Foreskin fibroblast (primary cell): ENCODE measurements at places on chromosomes 7 and 10.

GRCh38 chr10:59177031-59177797, 771 bp downstream of the PHYHIPL start:
- peak; percentile 65 for DNase-seq

- no peak for DNase-seq
Measured at GRCh38 chr7:89054361-89054760, 258.8 kb upstream of the TEX47 start.

DNA sequence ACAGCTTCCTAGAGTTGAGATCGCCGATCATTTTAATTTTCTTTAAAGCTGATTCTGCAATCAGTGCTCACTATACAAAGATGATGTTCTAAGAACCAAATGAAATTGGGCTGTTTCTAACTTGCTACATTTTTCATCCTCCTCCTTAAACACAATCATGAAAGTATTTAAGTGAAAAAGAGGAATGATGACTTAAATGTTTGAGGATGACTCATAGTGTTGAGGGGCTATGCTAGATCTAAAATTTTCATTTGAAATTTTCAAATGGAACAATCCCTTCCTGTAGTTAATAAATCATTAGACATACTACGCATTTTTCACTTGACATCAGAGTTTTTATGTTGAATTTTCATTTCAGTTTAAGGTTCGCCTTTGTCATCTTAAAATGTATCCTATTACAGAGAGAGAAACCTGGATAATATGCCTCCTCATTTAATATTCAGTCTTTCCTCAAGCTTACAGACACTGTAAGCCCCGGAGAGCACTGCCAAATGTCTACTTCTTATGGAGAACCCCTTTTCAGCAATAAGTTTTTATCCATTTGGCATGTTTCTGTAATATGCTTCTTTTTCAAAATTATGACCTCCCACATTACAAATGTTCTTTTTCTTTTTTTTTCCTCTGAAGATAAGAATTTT, 499.6 kb downstream of the MAGI2 start:
- DNase-seq: no peak

DNA sequence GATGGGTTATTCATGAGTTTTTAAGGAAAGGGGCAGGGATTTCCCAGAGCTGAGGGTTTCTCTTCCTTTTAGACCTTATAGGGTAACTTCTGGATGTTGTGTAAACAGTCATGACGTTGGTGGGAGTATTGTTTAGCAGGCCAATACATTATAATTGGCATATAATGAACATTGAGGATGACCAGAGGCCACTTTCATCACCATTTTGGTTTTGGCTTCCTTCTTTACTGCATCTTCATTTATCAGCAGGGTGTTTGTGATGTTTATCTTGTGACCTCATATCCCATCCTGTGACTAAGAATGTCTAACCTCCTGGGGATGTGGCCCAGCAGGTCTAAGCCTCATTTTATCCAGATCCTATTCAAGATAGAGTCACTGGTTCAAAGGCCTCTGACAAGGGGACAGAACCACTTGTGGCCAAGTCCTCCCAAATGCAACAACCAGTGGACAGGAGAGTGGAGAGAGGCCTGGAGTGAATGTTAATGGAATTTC, 77.3 kb upstream of the RPA3 start:
- peak; percentile 85 for DNase-seq

- DNase-seq: no peak
Measured at GRCh38 chr7:128812514-128813168, 17.6 kb upstream of the FLNC start.

- DNase-seq: peak; percentile 45
Measured at GRCh38 chr10:122498521-122498920, 37.2 kb downstream of the HTRA1 start.

GRCh38 chr10:43233601-43234430, 33.0 kb downstream of the RASGEF1A start:
- DNase-seq: no peak

- DNase-seq: no peak
Measured at GRCh38 chr7:69732203-69732602, 133.9 kb downstream of the AUTS2 start.

GRCh38 chr7:73520673-73521635, 1.1 kb downstream of the BAZ1B start:
- DNase-seq: no peak

GRCh38 chr7:24501443-24502134, 71.7 kb upstream of the PALS2 start:
- DNase-seq: no peak

GRCh38 chr10:46329690-46330016, 42.9 kb downstream of the ANTXRL start:
- no peak for DNase-seq

GRCh38 chr7:139384611-139385010, 24.9 kb downstream of the LUC7L2 start:
- no peak for DNase-seq

DNA sequence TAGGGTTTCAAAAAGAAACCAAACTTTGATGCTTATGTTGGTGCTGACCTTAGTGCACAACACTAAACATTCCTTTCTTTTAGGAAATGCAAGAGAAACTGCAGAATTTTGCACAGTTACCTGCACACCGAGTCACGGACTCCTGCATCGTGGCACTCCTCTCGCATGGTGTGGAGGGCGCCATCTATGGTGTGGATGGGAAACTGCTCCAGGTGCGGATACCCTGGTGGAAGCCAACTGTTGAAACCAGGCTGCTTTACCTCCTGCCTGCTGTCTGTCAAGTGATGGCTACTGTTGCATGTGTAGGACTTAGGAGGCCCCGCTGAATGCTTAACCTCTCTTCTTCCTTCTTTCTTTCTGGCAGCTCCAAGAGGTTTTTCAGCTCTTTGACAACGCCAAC, 11.7 kb downstream of the CASP2 start:
- no peak for DNase-seq

DNA sequence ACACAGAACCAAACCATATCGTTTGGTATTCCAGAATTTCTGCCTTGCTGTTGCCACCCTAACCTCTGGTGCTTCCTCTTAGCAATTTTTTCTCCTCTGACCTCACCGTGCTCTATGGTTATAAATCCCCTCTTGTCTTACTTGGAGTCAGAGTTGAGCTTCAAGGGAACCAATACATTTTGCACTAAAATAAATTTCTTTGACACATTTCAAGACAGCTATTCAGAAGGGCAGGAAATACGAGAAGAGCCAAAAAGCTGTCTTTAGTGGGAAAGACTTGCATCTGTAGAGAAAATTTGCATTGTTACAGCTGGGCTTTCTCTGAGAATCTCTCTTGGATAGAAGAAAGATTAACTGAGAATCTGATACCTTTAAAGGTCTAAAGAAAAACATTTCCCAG, 14.5 kb upstream of the AKR1C2 start:
- DNase-seq: peak; percentile 11

- DNase-seq: no peak
Measured at GRCh38 chr10:32971536-32972091, 13.6 kb upstream of the ITGB1 start.

DNA sequence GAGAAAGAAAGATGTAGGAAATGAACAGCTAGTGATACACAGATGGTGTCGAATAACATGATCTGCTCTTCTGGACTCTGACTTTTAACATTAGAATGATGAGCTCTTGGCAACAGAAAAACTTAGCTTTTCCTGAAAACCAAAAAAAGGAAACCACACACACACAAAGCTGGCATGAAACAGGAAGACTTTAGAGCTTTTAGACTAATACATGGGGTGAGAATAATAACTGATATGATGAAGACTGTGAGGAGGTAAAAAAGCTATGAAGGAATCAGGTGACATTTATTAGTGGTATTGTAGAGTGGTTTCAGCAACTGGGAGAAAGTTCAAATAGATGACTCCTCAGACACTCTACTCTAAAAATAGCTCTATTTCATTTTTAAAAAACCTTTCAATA, 491.9 kb downstream of the PARD3 start:
- DNase-seq: peak; percentile 66

GRCh38 chr7:17497549-17498167, 199.2 kb downstream of the AHR start:
- no peak for DNase-seq

DNA sequence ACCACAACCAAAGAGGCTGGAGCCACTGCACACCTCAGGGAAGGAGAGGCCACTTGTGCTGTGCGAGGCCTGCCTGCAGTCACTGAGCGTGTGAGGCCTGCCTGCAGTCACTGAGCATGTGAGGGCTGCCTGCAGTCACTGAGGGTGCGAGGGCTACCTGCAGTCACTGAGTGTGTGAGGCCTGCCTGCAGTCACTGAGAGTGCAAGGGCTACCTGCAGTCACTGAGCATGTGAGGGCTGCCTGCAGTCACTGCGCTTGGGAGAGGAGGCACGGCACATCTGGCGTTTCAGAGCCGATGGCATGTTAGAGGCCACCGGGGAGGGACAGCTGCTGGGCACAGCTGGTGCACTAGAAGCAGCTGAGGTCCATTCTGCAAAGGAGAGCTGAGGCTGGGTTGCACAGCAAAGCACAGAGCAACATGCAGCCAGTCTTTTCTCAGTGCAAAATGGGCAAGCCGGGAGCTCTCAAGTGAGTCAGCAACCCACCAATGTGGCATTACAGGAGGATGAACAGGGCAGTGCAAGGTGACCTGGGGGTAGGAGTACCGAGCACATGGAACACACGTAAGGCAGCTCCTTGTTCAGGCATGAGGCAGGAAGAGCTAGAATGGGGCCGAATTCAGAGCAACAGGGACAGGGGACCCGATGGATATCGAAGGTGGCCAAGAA, 540.1 kb downstream of the PTPRN2 start:
- no peak for DNase-seq
